ENCODE measurements at places on chromosomes 4 and X.

DNA sequence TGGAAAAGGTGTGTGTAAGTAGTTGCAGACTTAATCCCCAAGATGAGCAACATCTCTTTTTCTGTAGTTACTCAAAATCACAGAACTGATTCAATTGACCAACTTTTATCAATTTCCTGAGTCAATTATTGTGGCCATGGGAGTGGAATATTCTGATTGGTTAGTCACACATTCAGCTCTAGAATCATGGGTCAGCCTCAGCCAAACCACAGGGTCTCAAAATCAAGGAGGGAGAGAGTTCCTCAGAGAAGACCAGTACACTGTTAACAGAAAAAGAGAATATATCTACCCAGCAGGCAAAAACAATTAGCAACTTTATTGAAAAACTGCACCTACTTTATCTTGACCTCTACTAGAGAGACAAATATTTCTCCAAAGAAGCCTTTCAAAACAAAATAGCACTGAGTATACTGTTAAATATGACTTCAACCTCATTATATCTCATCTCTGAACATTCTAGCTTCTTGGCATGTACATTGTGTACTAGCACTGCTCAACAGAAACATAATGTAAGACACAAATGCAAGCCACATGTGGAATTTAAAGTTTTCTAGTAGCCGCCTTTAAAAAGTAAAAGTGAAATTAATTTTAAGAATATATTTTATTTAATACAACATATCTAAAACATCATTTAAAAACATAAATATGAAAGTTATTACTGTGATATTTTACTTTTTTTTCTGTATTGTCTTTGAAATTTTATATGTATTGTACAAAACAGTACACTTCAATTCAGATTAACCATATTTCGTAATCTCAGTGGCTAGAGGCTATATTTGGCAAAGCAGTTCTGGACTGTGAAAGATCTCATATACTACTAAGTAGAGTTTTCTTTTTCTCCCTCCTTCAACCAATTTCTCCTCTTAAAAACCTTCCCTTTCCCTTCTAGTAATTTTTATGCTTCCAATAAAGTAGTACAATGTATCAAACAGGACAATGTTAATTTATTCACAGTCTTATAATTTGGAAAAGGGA, 11.8 kb upstream of the LCORL start:
- no peak for DNase-seq
- no peaks in the 10 kb centered on the region for H3K36me3 ChIP-seq
- H3K27ac ChIP-seq = no peak overlapping the region
- H3K27me3 ChIP-seq = peaks cover 47% of the 10 kb centered on the region
- H3K4me1 ChIP-seq = no peaks in the 10 kb centered on the region

DNA sequence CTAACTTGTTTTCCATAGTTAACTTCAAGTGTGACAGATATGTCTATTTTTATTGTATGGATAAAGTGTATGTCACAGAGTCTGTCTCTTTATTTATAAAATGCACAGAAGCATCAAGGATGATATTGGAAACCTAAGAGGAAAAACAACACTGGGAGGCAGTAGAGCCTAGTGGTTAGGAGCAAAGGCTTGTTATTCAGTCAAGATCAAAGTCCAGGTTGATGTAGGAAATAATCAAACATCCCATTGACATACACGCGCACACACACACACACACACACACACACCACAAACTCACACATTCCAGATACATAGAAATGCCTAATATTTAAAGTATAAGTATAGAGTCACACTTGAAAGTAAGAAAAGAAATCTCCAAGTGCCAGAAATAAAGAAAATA, 206.8 kb downstream of the CHRDL1 start:
- H3K27ac ChIP-seq = no peak overlapping the region
- no peaks in the 10 kb centered on the region for H3K36me3 ChIP-seq
- H3K27me3 ChIP-seq = no peaks in the 10 kb centered on the region

DNA sequence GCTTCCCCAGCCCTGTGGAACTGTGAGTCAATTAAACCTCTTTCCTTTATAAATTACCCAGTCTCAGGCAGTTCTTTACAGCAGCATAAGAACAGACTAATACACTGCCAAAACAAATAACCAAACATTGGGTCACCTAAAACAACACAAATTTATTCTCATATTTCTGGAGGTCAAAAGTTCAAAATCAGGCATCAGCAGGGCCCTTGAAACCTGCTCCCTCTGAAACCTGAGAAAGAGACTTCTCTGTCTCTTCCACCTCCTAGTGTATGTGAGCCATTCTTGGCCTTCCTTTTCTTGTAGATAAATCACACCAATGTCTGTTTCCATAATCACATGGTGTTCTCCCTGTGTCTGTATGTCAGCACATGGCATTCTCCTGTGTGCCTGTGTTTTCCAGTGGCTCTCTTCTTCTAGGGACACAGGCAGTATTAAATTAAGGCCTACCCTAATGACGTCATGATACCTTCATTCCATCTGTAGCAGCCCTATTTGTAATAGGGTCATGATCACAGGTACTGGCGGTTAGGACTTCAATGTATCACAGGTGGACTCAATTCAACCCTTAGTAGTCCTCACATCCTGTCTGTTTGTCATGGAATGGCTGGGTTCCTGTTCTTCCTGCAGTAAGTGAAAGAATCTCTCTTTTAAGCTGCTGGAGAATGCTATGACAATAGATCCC, 147.3 kb upstream of the CLNK start:
- H3K4me3 ChIP-seq = no peak overlapping the region
- DNase-seq = no peak
- no peak overlapping the region for H3K27ac ChIP-seq
- H3K4me1 ChIP-seq = no peaks in the 10 kb centered on the region
- H3K27me3 ChIP-seq = no peaks in the 10 kb centered on the region
- no peaks in the 10 kb centered on the region for H3K36me3 ChIP-seq

GRCh38 chr4:93743022-93743421, 85.5 kb upstream of the ATOH1 start:
- no peaks in the 10 kb centered on the region for H3K36me3 ChIP-seq
- no peak overlapping the region for H3K4me3 ChIP-seq
- no peaks in the 10 kb centered on the region for H3K4me1 ChIP-seq
- no peaks in the 10 kb centered on the region for H3K27me3 ChIP-seq
- no peak overlapping the region for H3K27ac ChIP-seq

DNA sequence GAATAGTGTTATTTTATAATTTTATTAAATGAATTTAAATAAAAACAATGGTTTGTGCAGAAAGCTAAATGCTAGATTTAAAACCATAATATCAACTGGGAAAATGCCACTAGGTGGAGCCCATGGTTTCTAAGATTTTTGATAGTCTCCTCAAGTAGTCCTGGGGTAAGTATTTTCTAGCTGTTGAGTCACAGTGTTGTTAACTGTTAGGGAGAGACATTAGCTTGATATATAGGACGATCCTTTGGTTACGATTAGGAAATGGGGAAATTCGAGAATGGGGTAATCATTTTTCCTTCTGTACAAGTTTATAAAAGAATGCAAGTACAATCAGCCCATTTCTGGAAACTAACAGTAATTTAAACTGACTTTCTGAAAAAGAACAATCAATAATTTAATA, 378.4 kb downstream of the ANKRD50 start:
- H3K27ac ChIP-seq = no peak overlapping the region
- no peaks in the 10 kb centered on the region for H3K4me1 ChIP-seq
- no peak for DNase-seq
- H3K4me3 ChIP-seq = no peak overlapping the region
- H3K27me3 ChIP-seq = peaks cover 3% of the 10 kb centered on the region
- H3K36me3 ChIP-seq = no peaks in the 10 kb centered on the region

- H3K27me3 ChIP-seq = no peaks in the 10 kb centered on the region
- H3K27ac ChIP-seq = peak overlapping the region; percentile 82
- H3K4me3 ChIP-seq = peak overlapping the region; percentile 80
- peaks cover 38% of the 10 kb centered on the region for H3K4me1 ChIP-seq
Observed at GRCh38 chrX:24465532-24465865, 413 bp downstream of the PDK3 start.

DNA sequence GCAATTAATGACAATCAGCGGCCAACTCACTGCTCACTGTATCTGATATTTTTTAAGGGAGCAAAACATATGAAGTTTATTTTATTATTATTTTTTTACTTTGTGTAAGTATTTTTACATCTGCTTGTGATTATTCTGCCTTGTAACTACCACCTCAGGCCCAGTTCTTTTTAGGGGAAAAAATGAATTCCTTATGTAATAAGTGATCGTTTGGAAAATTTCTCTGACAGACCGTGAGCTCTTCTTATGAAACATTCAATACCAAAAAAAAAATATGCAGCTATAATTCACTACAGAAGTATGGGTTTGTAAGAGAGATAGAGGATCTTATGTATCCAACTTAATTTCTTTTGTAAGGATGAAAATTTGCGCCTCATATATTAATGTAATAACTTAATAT, 33.5 kb upstream of the STOX2 start:
- no peaks in the 10 kb centered on the region for H3K4me1 ChIP-seq
- no peak overlapping the region for H3K27ac ChIP-seq
- H3K27me3 ChIP-seq = peaks cover 2% of the 10 kb centered on the region
- no peaks in the 10 kb centered on the region for H3K36me3 ChIP-seq
- DNase-seq = no peak
- no peak overlapping the region for H3K4me3 ChIP-seq

- peaks cover 50% of the 10 kb centered on the region for H3K4me1 ChIP-seq
- DNase-seq = no peak
- no peak overlapping the region for H3K4me3 ChIP-seq
- H3K27ac ChIP-seq = no peak overlapping the region
Observed at GRCh38 chr4:40264497-40264896, 67.7 kb downstream of the RHOH start.

GRCh38 chr4:71186566-71187403, 152.0 kb upstream of the SLC4A4 start:
- H3K27me3 ChIP-seq = peaks cover 61% of the 10 kb centered on the region
- peak; percentile 13 for DNase-seq
- peaks cover 25% of the 10 kb centered on the region for H3K4me1 ChIP-seq
- peak overlapping the region; percentile 76 for H3K4me3 ChIP-seq
- H3K36me3 ChIP-seq = no peaks in the 10 kb centered on the region

DNA sequence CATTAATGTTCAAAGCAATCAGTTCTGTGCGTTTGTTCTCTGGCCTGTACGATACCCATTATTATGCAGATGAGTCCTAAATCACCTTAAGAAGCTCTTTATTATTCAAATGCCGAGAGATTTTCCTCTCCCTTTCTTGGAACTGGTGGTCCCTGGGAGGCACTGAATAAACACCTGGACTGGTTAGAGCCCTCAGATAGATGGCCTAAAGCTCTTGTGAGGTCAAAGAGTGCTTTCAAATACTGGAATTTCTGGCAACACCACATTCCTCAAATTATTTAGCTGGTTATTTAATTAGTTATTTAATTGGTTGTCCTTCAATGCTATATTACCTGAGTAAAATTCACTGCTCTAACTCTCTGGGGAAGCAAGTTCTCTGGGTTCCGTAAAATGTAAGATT, 3.0 kb downstream of the ARHGEF38 start:
- DNase-seq = no peak
- H3K4me1 ChIP-seq = no peaks in the 10 kb centered on the region
- no peak overlapping the region for H3K27ac ChIP-seq
- peaks cover 3% of the 10 kb centered on the region for H3K27me3 ChIP-seq
- H3K4me3 ChIP-seq = no peak overlapping the region

DNA sequence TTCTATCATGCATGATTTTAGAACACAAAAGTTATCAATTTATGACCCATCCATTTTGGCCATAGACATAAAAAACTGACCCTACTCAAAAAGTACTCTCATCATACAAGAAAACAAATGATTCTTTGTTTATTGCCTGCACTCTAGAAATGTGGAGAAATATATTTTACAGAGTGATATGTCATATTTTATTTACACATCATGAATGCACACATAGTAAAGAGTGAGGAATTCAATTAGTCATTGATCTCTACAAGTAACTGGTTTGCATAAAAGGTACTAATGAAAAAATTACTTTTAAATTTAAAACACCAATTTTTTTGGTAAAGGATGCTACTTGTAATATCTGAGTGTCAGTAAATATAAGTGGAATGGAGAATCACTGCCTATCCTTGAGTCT, 242.5 kb upstream of the FAT4 start:
- H3K36me3 ChIP-seq = no peaks in the 10 kb centered on the region
- DNase-seq = no peak
- H3K4me3 ChIP-seq = no peak overlapping the region
- no peaks in the 10 kb centered on the region for H3K4me1 ChIP-seq

DNA sequence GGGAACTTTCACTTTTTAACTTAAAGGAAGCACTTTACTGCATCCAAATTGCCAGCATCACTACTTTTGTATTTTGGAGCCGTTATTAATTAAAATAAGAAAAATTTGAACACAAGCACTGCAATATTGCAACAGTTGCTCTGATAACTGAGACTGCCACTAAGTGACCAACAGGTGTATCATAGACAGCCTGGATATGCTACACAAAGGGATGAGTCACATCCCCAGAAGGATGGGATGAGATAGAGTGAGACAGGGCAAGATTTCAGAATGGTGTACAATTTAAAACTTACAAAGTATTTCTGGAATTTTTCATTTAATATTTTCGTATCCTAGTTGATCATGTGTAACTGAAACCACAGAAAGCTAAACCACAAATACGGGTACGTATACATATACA, 204.1 kb downstream of the MAPK10 start:
- H3K4me1 ChIP-seq = no peaks in the 10 kb centered on the region
- no peak overlapping the region for H3K4me3 ChIP-seq
- peaks cover 2% of the 10 kb centered on the region for H3K27me3 ChIP-seq
- DNase-seq = no peak

- no peaks in the 10 kb centered on the region for H3K27me3 ChIP-seq
- peaks cover 5% of the 10 kb centered on the region for H3K4me1 ChIP-seq
- DNase-seq = no peak
- no peak overlapping the region for H3K4me3 ChIP-seq
- H3K27ac ChIP-seq = no peak overlapping the region
Observed at GRCh38 chr4:108276690-108277089, 108.0 kb upstream of the LEF1 start.

- DNase-seq = no peak
- H3K4me3 ChIP-seq = no peak overlapping the region
- H3K4me1 ChIP-seq = peaks cover 3% of the 10 kb centered on the region
- peaks cover 5% of the 10 kb centered on the region for H3K27me3 ChIP-seq
- no peaks in the 10 kb centered on the region for H3K36me3 ChIP-seq
Observed at GRCh38 chr4:168803732-168804131, 206.3 kb downstream of the CBR4 start.

- H3K27me3 ChIP-seq = no peaks in the 10 kb centered on the region
- no peak overlapping the region for H3K4me3 ChIP-seq
- no peak overlapping the region for H3K27ac ChIP-seq
- H3K4me1 ChIP-seq = peaks cover 6% of the 10 kb centered on the region
- H3K36me3 ChIP-seq = no peaks in the 10 kb centered on the region
- no peak for DNase-seq
Observed at GRCh38 chr4:102193145-102193544, 152.1 kb downstream of the SLC39A8 start.
